ENCODE measurements at places on chromosomes 1 and 21.

GRCh38 chr1:22275626-22276395 is 132.9 kb upstream of the WNT4 start:
- peak; percentile 61 for DNase-seq

DNA sequence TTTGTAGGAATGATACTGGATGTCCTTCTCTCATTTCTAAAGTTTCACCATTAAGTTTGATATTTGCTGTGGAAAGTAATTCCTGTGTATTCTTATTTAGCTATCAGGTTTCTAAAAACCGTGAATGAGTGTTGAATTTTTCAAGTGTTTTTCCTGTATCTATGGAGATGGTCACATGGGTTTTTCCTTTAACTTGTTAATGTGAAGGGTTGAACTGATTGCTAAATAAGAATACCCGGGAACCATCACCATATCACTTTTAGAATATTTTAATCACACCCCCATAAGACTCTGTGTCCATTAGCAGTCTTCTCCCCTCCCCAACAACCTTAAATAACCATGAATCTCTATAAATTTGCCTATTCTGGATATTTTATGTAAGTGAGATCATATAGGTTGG is 16.5 kb upstream of the ASAP3 start:
- DNase-seq = no peak

- no peak for DNase-seq
These were observed 88.4 kb downstream of the SDCCAG8 start for GRCh38 chr1:243343970-243344937.

DNA sequence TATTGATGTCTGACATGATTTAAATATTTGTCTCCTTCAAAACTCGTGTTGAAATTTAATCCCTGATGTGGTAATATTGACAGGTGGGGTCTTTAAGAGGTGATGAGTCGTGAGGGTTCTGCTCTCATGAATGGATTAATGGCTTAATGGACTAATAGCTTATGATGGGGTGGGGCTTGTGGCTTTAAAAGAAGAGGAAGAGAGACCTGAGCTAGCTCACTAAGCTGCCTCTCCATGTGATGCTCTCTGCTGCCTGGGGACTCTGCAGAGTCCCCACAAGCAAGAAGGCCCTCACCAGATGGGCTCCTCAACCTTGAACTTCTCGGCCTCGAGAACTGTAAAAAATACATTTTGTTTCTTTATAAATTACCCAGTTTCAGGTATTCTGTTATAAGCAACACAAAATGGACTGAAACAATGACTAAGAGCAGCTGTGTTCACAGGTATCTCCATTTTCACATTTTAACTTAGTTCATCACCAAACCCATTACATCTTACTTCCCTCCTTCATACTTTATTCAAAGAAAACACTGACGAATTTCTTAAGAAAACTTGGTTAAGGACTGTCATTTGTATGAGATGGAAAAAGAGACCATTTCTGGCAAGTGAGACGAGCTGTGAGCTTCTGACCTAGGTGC is 12.1 kb upstream of the AIM2 start:
- DNase-seq = no peak

GRCh38 chr1:25875154-25875855 is at the start of gene PAQR7:
Gene PAQR7, minus strand, starts transcription at chr1:25875708. Its CDS starts 11,869 bp downstream, at chr1:25863839.
- peak; percentile 79 for DNase-seq

DNA sequence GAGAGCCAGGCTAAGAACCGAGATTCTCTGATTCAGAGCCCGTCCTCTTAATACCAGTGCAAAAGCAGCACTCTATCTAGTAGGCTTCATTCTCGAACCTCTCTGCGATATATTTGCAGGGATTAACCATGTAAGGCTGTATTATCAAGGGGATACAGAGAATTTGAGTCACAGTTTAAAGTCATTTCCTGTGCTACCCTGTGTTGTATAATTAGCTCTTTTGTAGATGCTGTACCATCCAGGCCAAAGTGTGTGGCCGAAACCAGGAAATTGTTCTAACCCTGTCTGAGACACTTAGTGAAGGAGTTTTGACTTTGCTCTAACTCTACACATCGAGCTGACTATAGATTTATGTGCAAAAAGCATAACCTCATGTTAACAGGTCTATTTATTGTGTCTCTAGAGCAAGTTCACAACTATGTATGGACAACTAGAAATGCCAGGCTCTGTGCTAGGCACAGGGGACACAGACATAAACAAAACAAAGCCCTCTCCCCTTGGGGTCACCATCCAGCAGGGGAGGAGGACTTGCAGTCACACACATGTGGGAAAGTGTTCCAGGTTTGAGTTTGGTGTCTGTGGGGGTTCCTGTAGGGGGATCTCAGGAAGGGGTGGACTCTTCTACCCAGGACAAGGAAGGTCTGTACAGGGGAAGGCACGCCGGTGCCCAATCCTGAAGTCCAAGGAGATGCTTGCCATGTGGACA is 182.2 kb downstream of the DHRS3 start:
- peak; percentile 52 for DNase-seq

GRCh38 chr1:8014381-8014988 is 11.6 kb downstream of the ERRFI1 start:
- DNase-seq = no peak

GRCh38 chr1:156887734-156888133 is 5.8 kb upstream of the PEAR1 start:
- DNase-seq = no peak

GRCh38 chr21:45979141-45979631 is 2.4 kb upstream of the COL6A1 start:
- peak; percentile 19 for DNase-seq

DNA sequence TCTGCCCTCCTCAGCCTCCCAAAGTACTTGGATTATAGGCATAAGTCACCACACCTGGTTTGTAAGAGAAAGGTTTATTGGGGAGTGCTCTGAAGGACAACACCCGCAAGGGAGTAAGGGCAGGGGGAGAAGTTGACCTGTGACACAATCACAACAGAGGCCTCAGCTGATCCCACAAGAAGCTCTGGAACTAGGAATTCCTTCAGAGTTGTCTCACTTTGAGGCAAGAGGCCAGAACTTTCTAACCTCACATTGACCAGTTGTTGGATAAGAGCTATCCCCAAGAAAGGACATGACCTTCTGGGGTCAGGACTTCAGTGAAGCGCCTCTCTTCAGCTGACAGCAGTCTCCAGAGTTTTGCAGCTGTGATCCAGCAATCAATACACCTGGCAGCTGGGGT is 27.4 kb upstream of the RC3H1 start:
- no peak for DNase-seq

- DNase-seq = no peak
These were observed 42.2 kb upstream of the USP1 start for GRCh38 chr1:62394646-62395045.

- no peak for DNase-seq
These were observed 15.4 kb upstream of the XPR1 start for GRCh38 chr1:180616439-180616838.

GRCh38 chr1:147388969-147389368 is 146.5 kb downstream of the CHD1L start:
- DNase-seq = no peak

GRCh38 chr1:35808450-35809113 is 766 bp downstream of the AGO4 start:
- peak; percentile 30 for DNase-seq

- no peak for DNase-seq
These were observed 24.7 kb upstream of the ATP5PO start for GRCh38 chr21:33940164-33940880.

GRCh38 chr21:27759820-27760219 is 792.9 kb upstream of the ADAMTS5 start:
- DNase-seq = no peak

- DNase-seq = no peak
These were observed 179.6 kb upstream of the CAMK1G start for GRCh38 chr1:209403921-209404320.
